ENCODE measurements at places on chromosomes 5 and 9.

- DNase-seq, result no peak
These were observed 29.3 kb upstream of the CPEB4 start for GRCh38 chr5:173858670-173859407.

- DNase-seq, result no peak
These were observed 84.8 kb downstream of the EQTN start for GRCh38 chr9:27212191-27212590.

- DNase-seq, result no peak
These were observed 9.9 kb downstream of the SLC25A25 start for GRCh38 chr9:128077847-128078503.

- DNase-seq, result no peak
These were observed 41.9 kb downstream of the LIX1 start for GRCh38 chr5:97100476-97100875.

- DNase-seq, result no peak
These were observed 219.2 kb upstream of the RAI14 start for GRCh38 chr5:34436761-34437501.
